ENCODE measurements at places on chromosomes 13 and 19.
A peak's percentile ranks its signal among the peaks of the same experiment; 100 is the strongest.

GRCh38 chr19:17949956-17950309 lies 17.0 kb upstream of the KCNN1 start:
- peak; percentile 71 for DNase-seq

GRCh38 chr19:7187605-7188339 lies 106.4 kb downstream of the INSR start:
- DNase-seq, result no peak

DNA sequence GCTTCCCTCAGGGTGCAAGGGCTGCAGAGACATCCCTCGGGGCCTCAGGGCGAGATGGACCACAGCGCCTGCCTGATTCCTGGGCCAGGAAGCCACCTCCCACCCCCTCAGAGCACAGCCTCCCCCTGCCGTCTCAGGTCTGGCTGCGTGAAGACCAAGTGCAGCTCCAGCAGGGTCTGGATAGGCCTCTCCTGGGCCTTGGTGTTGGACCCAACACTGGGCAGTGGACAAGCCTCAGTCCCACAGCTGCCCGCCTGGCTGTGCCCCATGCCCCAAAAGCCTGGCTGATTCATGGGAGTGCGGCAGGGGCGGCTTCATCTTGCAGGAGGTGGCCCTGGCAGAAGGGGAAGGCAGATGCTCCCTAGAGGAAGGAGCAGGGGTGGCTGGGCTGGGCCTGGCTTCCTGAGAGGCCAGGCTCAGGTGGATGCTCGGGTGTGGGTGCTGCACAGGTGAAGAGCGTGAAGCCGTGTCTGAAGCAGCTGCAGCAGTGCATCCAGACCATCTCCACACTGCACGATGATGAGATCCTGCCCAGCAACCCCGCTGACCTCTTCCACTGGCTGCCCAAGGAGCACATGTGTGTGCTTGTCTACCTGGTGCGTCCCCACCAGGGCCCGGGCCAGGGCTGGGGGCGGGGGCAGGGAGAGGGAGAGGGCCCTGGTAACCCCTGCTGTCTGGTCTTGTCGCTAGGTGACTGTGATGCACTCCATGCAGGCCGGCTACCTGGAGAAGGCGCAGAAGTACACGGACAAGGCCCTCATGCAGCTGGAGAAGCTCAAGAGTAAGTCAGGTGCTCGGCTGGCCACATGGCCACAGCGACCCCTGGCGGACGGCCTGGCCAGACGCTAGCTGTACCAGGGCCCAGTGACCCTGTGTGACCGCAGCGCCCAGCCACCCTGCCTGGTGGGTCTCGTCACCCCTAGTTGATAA lies 21.7 kb downstream of the MAU2 start:
- peak; percentile 13 for DNase-seq

DNA sequence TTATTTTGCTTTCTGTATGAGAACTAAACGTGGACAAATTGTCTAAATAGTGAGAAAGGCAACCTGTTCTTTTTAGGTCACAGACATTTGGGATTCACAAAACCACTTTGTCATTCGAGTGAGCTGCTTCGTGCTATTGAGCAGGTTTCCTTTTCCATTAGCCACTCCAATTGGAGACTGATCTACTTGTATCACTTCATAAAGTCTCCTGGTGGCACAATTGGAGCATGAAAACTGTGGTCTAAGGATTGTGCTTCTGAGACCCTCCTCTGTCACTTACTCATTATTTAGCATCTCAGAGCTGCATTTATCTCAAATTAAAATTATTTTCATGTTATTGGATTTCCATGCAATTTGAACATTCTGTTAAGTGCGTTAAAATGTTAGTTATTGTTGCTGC lies 397.7 kb downstream of the TDRD3 start:
- DNase-seq, result no peak

DNA sequence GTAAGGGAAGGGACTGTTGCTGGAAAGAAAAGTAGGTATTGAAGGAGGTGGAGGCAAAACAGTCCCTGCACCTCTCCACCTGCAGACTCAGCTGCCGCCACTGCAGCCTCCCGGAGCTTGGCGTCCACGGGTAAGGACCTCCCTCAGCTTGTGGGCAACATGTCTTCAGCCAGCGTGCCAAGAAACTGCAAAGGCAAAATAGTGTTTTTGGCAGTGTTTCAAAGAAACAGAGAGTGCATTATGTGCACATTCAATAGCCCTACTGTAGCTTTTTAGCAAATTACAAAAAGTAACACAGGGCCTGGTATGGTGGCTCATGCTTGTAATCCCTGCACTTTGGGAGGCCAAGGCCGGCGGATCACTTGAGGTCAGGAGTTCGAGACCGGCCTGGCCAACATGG lies 57.4 kb downstream of the ATP11A start:
- no peak for DNase-seq

- no peak for DNase-seq
Measured at GRCh38 chr19:29497241-29497640, 28.6 kb upstream of the VSTM2B start.

DNA sequence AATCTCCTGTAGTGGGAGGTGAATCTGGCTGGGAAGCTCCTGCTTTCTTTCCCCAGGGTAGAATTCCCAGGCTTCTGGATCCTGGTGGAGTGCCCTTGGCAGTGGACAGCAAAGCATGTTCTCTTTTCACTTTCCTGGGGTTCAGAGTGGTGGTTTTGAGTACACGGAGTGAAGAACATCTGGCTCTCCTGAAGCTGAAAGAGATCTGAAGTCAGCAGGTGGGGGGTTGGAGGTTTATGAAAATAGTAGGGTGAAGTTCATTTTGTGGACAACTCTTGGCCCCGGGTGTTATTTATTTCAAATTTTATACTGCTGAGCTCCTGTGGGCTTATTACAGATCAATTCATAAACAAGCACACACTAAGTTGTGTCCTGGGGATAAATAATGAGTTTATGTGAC lies 497.3 kb downstream of the KLF5 start:
- no peak for DNase-seq

- DNase-seq, result no peak
Measured at GRCh38 chr13:114174529-114174961, 4.5 kb upstream of the CFAP97D2 start.

GRCh38 chr13:22127277-22128164 lies 456.6 kb downstream of the FGF9 start:
- no peak for DNase-seq

GRCh38 chr13:113763254-113763653 lies 4.2 kb downstream of the TMEM255B start:
- no peak for DNase-seq

DNA sequence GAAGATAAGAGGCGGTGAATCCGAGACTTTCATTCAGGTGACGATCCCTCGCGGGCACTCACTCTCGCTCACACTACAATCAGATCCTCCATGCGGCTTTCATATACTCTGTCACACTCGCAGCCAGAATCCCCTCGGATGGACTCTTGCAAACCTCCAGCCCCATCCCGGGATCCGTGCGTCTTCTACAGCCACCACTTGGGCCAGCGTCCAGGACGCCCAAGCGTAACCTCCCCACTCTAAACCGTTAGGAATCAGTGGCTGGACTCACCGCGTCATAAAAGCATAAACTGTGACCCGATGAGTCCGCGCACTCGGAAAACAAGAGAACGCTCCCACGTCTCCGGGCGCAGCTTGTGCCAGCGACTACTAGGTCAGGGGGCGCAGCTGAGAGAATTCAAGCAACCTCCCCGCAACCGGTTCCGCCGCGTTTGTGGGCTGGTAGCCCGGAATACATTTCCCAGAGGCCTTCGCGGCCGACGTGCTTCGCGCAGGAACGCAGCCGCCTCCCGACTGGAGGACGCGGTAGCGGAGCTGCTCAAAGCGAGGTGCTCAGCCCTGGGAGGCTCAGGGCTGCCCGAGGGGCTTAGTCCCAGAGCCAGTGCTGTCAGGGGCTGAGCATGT lies 27.6 kb downstream of the ZNF607 start:
- peak; percentile 56 for DNase-seq

DNA sequence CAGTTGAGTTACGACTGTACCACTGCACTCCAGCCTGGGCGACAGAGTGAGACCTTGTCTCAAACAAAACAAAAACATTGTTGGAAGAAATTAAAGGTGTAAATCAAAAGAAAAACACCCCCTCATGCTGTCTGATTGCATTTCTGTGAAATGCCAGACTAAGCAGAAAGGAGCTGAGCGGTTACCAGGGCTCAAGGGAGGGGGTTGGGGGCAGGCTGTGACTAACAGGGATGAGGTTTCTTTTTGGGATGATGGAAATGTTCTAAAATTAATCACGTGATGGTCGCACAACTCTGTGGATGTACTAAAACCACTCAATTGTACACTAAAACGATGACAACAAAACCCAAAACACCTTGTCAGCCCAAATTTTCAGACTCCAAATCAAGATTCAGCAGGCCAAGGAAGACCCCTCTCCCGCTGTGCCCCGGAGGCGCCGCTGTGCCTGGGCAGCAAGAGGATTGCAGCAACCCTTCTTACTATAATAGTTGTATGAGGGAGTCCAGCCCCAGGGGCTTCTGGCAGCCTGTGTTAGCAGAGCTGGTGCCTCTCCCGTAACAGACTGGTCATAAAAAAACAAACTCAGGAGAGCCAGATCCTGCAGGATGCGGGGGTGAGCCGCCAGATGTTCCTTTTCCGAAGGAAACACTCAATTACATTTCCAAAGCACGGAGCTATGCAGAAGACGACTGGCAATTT lies 20.9 kb downstream of the CAPS start:
- DNase-seq, result no peak

GRCh38 chr13:109897988-109898624 lies 111.7 kb upstream of the IRS2 start:
- DNase-seq, result no peak

DNA sequence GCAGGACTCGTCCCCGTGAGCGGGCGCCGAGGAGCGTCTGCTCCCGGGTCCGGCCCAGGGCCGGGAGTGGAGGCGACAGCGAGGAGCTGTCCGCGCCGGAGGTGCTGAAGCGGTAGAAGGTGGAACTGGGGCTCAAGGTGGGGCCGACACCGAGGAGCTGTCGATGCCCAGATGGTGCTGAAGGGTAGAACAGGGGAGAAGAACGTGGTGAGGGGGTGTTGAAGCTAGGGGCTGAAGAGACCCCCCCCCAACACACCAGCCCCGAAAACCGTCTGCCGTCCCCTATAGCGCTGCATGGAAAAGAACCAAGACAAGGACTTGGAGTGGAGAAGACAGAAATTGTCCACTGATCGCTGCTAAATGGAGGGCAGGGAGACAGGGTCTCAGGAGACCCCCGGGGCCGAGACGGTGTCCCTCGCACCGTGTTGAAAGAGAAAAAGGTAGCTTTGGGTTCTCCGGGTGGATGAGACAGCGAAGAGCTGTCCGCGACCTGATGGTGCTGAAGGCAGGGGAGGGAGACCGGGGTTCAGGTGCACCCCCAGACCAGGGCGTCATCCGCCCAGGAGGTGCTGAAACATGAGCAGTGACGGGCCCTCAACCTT lies 7.1 kb upstream of the PDE4C start:
- peak; percentile 18 for DNase-seq

DNA sequence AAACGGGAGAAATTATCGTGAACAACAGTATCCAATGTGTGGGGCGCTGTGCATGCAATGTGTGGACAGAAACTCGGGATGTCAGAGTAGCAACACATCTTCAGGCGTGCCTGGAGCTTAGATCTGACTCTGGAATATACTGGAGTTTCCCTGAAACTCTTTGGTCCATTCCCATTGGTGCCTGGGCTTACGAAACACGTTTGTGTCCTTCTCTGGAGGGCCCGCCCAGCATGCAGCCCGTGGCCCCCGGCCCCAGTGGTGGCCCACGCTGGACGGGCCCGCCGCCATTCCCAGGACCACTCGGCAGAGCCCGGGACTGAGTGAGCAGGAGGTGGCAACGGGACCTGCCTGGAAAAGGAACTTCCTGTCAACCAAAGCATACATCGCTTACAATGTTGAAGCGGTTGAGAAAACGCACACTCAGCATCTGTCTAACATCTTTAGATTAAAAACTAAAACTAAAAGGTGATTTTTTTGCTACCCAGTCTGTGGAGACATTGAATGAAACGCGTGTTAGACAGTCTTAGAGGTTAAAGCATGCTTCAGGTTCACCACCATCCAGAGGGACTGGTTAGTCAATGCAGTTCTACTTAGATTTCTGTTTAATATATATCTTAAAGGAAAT lies 19.3 kb upstream of the TIMM44 start:
- no peak for DNase-seq

DNA sequence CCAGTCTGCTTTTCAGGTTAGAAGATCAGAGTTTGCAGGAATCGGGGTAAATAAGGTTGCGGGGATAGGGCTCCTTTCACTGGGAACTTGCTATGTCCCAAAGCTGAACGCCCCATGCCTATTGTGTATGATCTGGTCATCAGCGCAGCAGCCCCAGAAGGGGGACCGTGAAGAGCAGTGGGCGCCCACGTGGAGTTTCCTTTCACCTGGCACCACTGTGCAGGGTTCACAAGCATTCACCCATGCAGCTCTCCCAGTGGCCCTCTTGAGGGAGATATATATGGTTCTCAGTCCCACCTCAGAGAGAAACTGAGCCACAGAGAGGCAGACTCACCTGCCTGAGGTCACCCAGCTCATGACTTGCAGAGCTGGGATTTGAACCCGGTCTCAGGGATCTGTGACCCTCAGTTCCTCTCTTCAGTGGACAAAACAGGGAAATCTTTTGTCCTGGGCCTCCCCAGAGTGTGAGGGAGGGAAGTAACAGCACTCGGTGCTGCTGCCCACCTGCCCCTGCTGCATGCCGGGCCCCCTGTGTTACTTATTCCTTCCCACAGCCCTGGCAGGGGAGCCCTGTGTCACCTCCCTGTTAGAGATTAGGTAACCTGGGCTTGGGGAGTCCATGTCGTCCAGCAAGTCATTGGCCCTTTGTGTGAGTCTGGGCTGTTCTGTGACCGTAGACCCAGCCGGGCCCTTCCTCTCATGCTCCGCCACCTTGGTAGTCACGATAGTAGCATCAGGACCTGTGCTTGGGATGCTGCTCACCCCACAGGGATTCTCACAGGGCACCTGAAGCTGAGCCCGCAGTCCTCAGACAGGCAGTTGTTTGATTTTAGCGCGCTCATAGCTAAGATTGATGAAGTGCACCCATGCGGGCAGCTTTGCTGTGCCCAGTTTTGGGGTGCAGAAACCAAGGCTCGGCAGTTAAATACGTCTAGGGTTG lies 27.9 kb downstream of the PPP5C start:
- DNase-seq, result no peak

- no peak for DNase-seq
Measured at GRCh38 chr13:40565282-40566148, 100.9 kb downstream of the FOXO1 start.

DNA sequence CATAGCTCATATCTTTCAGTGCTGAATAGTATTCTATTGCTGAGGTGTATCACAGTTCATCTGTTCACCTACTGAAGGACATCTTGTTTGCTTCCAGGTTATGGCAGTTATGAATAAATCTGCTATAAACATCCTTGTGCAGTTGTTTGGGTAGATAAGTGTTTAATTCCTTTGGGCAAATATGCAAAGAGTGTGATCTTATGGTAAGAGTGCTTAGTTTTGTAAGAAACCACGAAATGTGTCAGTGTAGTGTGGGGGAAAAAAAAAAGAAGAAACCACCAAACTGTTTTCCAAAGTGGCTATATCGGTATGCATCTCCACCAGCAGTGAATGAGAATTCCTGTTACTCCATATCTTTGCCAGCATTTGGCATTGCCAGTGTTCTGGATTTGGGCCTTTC lies 93.3 kb downstream of the PIBF1 start:
- DNase-seq, result no peak
